ENCODE measurements at places on chromosomes 1 and 21.

GRCh38 chr1:218463194-218464156 is 118.3 kb downstream of the TGFB2 start:
- DNase-seq: no peak

DNA sequence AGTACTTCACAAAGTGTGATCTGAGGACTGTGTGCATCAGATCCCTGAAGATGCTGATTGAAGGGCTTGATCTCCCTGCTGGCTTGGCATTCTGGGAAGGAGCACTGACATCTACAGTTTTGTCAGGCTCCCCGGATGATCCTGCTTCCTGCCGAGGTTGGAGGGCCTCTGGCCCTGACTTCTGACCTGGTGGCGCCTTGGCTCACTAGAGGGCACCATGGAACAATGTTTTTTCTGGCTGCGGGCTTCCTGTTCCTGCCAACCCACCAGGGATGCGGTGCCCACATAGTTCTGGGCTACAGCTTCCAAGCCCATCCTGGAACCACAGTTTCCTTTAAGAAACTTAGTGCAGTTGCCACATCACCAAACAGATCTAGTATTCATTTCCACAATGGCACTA is 38.8 kb upstream of the RASAL2 start:
- no peak for DNase-seq

DNA sequence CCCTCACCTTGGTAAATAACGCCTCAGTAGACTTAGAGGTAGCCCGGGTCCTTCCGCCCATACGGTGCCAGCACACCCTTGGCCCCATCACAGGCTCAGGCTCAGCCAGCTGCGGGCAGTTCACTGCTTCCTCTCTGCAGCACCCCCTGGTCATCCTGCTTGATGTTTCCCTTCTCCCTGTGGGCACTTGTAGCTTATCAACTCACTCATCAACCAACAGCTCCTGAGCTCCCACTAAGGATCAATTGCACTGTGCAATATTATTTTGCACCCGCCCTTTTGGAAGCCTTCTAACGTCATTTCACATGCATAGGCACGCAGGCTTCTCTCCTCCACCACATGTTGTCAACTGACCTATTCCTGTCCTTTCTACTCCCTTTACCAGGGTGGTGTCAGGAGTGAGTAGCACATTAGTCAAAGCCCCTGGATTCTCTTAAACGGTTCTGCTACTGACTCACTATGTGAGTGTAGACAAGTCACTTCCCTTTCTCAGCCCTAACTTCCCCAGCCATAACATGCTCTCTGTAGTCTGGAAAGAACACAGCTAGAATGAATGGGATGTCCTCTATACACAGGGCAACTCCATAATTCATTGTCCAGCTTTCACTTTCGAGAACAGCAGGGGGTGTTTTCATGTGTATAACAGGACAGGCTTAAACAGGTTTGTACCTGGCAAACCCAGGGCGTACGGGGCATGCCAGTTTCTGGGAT is 47.1 kb upstream of the IRF2BP2 start:
- DNase-seq: peak; percentile 45

DNA sequence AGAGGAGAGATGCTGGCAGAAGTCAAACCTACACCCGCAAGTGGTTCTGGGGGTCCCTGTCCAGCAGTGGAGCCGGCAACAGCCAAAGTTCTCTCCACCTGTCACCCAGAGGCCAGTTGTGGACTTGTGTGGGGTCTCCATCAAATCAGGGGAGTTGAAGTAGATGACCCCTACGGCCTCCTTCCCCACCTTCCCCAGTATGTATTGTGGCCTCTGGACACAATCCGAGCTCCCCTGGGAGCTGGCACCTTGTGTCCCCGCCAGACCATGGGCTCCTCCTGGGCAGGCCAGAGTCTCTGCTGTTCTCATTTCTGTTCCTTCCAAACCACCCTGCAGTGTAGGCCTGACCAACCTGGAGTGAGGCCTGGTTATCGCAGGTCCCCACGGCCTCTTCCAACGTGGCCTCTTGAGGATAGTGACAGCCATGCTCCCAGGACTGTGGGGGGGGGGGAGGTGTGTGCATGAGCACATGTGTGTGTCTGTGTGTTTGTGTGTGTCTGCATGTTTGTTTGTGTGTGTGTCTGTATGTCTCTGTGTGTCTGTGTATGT is 246.4 kb downstream of the MATN1 start:
- no peak for DNase-seq

- no peak for DNase-seq
Measured at GRCh38 chr21:31348188-31348587, 4.1 kb upstream of the TIAM1 start.

DNA sequence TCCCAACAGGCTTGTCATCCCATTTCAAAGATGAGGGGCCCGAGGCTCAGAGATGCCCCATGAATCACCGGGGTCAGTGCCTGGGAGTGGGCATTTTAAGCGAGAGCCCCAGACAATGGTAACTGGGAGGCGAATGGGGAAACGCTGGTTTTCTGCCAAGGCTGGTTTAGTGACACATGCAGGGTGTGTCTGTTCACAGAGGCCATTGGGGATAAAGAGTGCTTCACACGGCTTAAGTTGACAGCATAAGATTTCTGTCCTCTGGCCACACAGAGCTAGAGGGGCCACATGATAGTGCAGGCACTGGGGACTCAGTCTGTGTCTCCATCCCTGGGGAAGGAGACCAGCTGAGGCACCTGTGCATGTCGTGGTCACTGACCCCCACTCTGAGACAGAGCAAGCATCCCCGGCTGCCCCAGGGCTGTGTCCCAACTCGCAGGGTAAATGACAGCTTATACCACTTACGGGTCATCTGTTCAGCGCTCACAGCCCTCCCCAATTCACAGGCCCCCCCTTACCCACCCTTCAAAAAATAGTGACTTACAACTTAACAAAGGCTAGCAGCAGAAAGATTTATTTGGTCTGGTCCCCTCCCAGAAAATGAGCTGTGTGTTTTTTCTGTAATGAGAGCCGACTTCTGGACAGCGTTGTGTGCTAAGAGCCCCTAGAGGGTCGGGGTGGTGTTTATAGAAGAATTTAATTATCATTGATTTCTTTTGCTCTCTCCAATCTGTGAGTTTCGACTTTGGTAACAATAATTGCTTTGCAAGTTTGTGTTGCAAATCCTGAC is 34.9 kb upstream of the ARHGEF16 start:
- no peak for DNase-seq

- peak; percentile 38 for DNase-seq
Measured at GRCh38 chr1:193558491-193559028, 372.1 kb upstream of the B3GALT2 start.

GRCh38 chr1:37036667-37037053 is 2.3 kb upstream of the GRIK3 start:
- DNase-seq: no peak

DNA sequence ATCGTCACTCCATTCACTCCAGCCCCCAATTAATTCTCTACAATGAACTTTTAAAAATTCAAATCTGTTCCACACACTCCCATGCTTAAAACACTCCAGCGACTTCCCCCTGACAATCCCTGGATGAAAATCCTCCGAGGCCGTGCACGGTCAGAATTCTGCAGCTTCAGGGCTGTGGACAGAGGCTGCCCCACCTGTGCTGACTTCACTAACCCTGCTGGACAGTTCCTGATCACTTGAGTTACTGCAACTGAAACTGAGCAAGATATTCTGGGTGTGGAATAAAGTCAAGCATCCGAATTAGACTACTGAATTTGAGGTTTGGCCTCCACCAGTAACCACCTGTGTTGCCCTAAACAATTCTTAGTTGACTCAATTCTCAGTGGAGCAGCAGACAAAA is 1.0 kb upstream of the JAK1 start:
- DNase-seq: no peak

GRCh38 chr1:1683104-1683905 is 9.3 kb downstream of the SLC35E2B start:
- DNase-seq: no peak

GRCh38 chr1:54705153-54705552 is 10.5 kb upstream of the TTC4 start:
- DNase-seq: no peak

- no peak for DNase-seq
Measured at GRCh38 chr1:39006287-39006686, 15.2 kb downstream of the AKIRIN1 start.

GRCh38 chr1:87329526-87330056 is 911 bp downstream of the LMO4 start:
- DNase-seq: no peak

DNA sequence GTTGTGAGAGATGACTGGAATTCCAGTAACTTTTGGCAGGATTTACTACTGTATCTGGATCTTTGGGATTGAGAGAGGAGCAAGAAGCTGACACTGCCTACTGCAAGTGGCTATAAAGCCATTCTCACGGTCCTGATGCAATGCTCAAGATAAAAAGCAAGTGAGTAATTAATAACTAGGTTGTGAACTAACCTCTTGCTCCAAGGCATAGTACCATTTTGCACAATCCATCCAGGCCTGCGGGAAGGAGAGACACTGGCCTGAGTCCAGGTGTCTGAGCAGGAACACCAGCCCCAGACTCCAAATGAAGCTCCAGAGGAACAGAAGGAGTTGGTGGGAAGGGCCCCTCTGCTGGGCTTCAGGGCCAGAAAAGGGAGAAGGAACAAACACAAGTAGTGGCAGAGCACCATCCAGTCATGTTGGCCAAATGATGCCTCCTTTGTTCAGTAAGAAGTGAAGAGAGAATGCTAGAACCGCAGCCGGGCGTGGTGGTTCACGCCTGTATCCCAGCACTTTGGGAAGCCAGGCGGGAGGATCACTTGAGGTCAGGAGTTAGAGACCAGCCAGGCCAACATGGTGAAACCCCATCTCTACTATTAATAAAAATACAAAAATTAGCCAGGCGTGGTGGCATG is 9.9 kb upstream of the SLC45A3 start:
- no peak for DNase-seq

GRCh38 chr1:41749991-41750745 is 168.6 kb downstream of the HIVEP3 start:
- no peak for DNase-seq

DNA sequence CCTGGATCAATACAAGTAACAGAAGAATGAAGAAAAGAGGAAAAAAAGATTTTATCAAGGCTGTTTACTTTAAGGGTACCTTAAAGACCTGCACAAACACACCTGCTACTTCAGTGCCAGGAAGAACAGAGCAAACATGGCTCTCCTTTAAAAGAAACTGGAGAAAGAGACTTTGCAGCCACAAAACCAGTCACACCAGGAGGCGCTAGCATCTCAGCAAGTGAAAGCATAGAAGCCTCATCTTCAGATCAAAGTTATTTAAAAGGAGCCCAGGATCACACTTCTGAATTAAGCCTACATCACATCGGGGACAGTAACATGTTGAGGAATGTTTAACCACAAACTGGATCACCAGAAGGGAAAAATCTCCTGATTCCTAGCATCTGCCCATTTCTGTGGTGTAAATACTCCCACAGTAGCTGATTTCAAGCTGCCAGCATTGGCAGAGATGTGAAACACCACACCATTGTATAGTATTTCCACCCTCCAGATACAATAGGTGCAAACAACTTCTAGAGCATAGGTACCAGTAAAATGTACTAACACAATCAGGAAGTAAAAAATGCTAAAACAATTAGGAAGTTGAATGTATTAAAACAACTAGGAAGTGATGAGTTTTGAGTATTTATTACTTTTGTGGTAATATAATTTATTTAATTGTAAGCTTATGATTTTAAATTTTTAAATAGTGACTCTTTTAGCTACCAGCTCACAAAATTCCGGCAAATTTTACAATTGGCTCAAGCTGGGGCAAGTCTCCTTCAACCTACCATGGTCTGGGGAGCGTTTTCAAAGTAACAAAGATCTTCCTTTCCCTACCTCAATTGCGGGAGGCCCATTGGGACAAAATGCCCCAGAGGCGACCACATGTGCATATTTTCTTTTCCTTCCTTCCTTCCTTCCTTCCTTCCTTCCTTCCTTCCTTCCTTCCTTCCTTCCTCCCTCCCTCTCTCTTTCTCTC is 105.3 kb upstream of the CLDN14 start:
- DNase-seq: no peak

DNA sequence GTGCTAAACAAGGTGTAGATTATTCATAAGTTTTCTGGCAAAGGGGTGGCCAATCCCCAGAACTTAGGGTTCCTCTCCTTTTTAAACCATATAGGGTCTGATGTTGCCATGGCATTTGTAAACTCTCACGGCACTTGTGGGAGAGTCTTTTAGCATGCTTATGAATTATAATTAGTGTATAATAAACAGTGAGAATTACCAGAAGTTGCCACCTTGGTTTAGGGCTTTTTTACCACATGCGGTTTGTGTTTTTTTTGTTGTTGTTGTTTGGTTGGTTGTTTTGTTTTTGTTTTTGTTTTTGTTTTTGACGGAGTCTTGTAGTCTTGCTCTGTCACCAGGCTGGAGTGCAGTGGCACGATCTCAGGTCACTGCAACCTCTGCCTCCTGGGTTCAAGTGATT is 8.9 kb upstream of the LAX1 start:
- no peak for DNase-seq

DNA sequence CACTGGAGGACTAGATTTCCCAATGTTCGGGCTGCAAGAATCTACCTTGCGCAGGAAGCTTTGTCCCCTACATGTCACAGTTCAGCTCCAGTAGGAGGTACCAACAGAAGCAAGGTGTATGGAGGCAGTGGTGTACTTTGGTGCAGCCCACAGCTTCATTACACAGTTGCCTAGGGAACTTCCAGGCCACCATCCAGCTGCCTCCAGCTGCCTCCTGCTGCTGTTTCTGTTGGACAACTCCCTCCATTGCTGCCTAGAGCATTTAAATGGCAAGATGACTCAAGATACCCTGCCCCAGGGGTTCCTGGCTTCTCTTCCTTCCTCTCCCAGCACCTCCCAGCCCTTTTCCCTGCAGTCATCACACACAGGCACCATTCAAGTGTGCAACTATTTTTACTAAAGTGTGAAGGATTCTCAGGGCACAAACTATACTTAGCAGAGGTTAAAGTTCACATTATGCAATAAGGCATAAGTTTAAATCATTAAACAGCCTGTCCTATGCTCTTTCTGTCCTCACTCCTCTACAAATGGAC is 39.0 kb upstream of the ATP1A1 start:
- peak; percentile 47 for DNase-seq

GRCh38 chr1:101547357-101547756 is 310.5 kb downstream of the S1PR1 start:
- DNase-seq: no peak

- DNase-seq: no peak
Measured at GRCh38 chr1:20981915-20982314, 194.8 kb downstream of the EIF4G3 start.

- DNase-seq: no peak
Measured at GRCh38 chr1:207808322-207808705, 56.5 kb downstream of the CD46 start.

DNA sequence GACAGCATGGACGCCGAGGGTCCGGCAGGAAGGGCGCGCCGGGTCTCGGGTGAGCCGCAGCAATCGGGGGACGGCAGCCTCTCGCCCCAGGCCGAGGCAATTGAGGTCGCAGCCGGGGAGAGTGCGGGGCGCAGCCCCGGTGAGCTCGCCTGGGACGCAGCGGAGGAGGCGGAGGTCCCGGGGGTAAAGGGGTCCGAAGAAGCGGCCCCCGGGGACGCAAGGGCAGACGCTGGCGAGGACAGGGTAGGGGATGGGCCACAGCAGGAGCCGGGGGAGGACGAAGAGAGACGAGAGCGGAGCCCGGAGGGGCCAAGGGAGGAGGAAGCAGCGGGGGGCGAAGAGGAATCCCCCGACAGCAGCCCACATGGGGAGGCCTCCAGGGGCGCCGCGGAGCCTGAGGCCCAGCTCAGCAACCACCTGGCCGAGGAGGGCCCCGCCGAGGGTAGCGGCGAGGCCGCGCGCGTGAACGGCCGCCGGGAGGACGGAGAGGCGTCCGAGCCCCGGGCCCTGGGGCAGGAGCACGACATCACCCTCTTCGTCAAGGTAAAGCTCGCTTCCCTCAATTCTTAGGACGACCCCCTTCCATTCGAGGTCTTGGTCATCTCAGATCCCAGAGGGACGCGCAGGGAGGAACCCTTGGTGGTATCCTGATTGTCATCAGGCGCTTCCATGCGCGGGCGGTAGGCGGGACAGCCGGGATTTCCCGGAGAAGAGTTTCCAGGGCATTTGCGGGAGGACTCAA is 1.6 kb downstream of the CLIC6 start:
- no peak for DNase-seq
